Caki2 (cell line): ENCODE measurements at places on chromosomes 2 and 18. TPM values are rescaled to one million over a fixed set of nuclear protein-coding genes. Genes with fewer than 3 reads are reported as not detected.

- no peak for DNase-seq
Observed at GRCh38 chr2:133685636-133686215, 117.5 kb upstream of the NCKAP5 start.

The NEU2 gene
- not detected in 2 replicates for total RNA-seq

DNA sequence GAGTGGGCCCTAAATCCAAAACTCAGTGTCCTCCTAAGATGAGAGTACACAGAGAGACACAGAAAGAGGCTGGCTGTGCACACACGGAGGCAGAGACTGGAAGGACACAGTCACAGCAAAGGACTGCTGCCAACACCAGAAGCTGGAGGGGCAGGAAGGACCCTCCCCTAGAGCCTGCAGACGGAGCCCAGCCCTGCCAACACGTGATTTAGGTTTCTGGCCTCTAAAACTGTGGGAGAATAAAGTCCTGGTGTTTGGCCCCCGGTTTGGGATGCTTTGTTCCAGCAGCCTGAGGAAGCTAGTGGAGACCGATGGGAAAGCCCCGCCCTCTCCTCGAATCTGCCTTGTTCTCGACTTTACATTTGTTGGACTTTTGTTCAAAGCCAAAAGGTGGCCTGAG, 10.6 kb downstream of the CNDP1 start:
- DNase-seq, result no peak

DNA sequence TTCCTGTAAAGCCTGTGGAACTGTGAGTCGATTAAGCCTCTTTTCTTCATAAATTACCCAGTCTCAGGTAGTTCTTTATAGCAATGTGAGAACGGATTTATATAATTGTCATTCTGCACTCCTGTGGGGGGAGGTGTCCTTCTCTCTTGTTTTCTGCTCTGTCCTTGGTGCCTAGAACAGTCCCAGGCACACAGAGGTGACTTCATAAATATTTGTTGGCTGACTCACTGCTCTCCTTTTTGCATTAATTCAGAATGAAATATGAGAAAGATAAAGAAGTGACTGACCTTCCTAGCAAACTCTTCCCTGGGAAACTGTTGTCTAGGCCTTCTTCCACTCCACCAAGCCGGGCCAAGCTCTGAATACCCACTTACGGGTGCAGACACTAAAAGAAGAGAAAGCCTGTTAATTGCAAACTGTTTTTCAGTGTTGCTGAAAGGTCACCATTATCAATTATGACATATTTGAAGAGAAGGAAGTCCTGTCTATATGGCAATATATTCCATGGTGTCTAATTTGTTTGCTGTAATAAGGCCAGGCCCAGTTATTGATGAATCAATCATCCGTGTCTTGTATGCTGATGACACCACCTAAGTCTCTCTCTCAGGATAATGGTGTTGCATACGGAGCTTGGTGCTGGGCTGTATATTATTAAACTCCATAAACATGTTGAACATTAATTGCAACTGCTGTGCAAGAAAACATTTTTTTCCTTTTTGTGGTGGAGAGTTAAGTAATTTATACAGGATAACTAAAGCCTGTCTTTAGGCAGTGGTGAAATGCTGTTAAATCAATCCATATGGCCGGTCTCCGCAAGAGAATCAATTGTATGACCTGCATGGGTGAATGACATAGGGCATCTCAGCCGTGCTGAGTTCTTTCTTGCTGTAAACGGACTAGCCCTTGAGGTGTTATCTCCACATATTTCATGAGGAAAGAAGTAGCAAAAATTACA, 567.5 kb downstream of the SLC4A3 start:
- no peak for DNase-seq

DNA sequence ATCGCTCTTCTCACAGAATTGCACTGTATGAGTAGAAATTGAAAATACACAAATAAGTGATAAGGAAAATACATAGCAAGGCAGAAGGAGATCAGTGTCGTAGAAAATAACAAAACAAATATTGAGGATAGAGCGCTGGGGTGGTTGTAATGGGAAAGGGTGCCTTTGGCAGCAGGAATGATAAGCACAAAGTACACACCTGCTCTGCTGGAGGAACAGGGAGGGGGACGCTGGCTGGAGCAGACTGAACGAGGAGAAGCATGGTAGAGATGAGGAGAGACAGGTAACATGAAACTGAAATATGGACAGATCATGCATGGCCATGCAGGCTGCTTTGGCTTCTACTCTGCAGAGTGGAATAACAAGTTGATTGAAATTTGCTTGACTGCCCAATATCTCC, 181.2 kb upstream of the FSHR start:
- no peak for DNase-seq

The PRSS56 gene
- not detected in 2 replicates for total RNA-seq

The RSAD2 gene
- 0.75 and 7.7 TPM in 2 replicates for total RNA-seq

The FBXO11 gene
- 9.1 and 42.9 TPM in 2 replicates for total RNA-seq

The ASAP2 gene
- 33.8 and 34.8 TPM in 2 replicates for total RNA-seq

DNA sequence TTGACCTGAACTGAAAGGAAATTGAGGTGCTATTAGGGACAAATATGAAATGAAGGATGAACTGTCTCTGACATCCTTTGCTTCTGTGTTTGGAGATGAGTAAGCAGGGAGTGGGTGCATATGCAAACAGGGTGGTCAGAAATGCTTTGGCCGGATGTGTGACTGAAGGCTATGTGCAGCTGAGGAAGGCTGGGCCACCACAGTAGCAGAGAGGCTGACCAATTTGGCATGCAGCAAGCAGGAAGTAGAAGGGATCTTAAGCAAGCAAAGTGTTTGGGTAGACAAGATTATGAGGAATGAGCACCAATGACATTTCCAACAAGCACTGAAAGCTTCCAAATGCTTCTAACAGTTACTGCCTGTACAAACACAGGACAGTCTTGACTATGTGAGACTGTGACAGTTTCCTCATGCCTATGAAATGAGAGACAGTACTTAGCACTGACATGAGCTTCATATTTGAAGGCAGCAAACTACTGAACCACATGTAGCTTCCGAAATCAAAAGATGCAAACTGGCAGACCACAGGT, 3.3 kb upstream of the ACTR3 start:
- DNase-seq, result peak; percentile 68

- DNase-seq, result peak; percentile 36
Observed at GRCh38 chr2:191155608-191156071, 4.8 kb upstream of the STAT4 start.

DNA sequence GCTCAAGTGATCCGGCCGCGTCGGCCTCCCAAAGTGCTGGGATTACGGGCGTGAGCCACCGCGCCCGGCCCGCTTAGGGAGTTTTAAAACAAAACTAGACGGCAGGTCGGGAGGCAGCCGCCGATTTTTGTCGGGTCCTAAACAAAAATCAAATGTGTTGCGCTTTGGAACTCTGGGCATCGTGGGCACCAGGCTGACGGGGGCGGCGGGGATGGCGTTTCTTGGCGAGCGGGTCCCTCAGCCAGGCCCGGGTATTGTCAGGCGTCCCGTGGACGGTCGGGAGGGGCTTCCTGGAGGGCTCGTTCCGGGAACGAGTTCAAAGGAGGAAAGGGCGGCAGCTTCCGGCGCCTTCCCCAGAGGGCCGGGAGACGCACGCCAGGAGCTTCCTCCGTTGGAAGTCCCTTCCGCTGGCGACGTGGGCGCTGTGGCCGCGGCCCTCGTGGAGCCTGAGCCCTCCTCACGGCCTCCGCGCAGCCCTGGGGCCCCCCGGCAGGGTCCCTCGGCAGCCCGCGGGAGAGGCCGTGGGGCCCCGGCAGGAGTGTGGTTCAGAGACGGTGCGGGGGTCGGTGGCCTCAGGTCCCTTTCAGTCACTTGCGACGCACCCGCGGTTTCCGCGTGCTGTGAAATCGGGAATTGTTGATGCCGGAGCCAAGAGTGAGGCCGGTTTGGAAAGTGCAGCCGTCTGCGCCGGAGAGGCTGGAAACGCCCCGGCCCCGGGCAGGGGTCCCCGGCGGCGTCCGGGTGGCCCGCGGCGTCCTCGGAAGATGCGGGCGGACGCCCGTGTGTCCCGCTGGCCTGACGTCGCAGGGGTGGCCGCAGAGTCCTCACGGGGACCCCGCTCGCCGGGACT, 59.3 kb downstream of the EMILIN2 start:
- no peak for DNase-seq

The FMNL2 gene
- total RNA-seq, result 15.8 and 16.4 TPM in 2 replicates

GRCh38 chr2:63649829-63650228, 61.1 kb downstream of the MDH1 start:
- no peak for DNase-seq

- DNase-seq, result no peak
Observed at GRCh38 chr2:240421381-240421780, 14.1 kb upstream of the GPC1 start.

The DLX1 gene
- total RNA-seq, result 3.2 and 9.6 TPM in 2 replicates

- DNase-seq, result no peak
Observed at GRCh38 chr2:119126650-119127049, 31.9 kb downstream of the C1QL2 start.

The SIX3 gene
- total RNA-seq, result not detected in 2 replicates

GRCh38 chr2:9008951-9009664, 5.6 kb upstream of the MBOAT2 start:
- DNase-seq, result no peak

GRCh38 chr2:10533811-10534321, 85.7 kb upstream of the ODC1 start:
- DNase-seq, result peak; percentile 94

- peak; percentile 33 for DNase-seq
Observed at GRCh38 chr2:172639823-172640222, 83.9 kb downstream of the PDK1 start.

GRCh38 chr18:74976331-74976909, 232.5 kb downstream of the PTGR3 start:
- DNase-seq, result no peak

The KRTCAP3 gene
- not detected in 2 replicates for total RNA-seq

DNA sequence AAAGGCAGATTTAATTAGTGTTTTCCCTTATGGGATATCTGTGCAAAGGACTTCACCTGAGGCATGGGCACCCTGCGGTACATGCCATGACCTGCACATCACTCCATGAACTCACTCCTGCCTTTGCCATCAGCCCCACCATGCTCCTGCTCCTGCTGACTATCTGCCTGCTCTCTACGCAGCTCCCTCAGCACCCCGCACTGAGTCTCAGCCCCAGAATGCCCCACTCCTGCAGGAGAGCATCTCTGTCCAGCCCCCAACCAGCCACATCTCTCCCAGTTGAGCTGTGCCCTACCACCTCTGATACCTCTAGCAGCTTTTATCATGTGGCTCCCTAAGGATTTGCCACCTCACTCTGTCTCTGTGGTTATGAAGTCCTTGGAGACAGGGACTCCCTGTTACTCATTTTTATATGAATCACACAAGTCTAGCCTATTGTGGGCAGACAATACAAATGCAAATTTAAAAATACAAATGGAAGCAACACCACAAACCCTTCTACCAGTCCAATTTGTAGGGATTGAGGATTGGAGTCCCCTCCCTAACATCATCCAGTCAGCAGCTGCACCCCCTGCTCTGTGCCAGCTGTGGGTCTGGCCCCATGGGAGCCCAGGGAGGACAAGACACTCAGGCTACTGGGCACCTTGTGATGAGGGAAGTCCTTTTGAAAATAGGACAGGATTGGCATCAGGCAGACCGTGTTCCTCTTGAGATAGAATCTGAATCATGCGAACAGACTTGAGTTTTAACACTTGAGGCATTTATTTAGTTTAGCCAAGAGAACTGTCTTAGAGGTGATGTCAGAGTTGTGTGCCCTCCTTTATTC, 689.6 kb upstream of the HS6ST1 start:
- DNase-seq, result no peak

DNA sequence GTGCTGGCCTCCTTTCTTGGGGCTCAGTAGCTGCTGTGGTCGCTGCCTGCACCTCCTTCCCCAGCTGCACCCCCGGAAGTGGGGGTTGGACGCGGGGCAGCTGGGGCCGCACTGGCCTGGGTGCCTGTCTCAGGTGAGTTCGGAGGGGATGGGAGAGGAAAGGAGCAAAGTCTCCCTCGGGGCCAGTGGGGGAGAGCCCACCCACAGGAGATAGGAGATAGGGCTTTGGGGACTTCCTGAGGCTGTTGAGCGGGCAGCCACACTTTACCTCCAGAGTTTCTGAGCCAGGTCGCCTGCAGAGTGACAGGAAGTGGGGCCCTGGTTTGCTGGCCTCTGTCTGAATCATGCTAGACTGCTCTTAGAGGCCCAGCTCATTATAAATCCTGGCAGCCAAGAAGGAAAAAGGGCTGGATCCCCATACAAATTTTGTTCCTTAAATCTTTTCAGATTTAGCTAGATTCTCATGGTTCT, 8.1 kb downstream of the MBP start:
- no peak for DNase-seq

- no peak for DNase-seq
Observed at GRCh38 chr18:62550746-62551145, 27.9 kb downstream of the ZCCHC2 start.
